Activated CD4-positive, alpha-beta T cell treated with anti-CD3 and anti-CD28 coated beads, Interleukin-10, Interleukin-2, amounts not matched to agents 100 ng/mL and 50 ng/mL, durations not matched to agents 16 hours and 8 hours (primary cell): ENCODE measurements at places on chromosomes 16 and 17.

DNA sequence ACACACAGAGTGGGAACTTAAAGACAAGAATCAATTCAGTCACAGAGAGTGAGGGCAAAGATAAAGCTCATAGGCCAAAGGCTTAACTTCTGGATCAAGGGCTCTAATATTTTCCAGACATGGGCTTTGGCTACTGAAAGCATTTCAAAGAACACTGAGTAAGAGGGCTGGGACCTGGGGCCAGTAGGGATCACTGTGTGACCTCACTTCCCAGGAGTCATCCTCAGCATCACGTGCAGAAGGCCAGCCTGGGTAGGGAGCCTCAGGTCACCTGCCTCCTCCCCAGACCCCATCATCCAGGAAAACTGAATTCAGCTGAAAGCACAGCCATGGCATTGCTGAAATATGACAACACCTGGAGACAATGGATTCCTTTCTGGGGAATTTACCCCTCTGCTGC is 163.5 kb downstream of the RAB11FIP4 start:
- no peak for DNase-seq

DNA sequence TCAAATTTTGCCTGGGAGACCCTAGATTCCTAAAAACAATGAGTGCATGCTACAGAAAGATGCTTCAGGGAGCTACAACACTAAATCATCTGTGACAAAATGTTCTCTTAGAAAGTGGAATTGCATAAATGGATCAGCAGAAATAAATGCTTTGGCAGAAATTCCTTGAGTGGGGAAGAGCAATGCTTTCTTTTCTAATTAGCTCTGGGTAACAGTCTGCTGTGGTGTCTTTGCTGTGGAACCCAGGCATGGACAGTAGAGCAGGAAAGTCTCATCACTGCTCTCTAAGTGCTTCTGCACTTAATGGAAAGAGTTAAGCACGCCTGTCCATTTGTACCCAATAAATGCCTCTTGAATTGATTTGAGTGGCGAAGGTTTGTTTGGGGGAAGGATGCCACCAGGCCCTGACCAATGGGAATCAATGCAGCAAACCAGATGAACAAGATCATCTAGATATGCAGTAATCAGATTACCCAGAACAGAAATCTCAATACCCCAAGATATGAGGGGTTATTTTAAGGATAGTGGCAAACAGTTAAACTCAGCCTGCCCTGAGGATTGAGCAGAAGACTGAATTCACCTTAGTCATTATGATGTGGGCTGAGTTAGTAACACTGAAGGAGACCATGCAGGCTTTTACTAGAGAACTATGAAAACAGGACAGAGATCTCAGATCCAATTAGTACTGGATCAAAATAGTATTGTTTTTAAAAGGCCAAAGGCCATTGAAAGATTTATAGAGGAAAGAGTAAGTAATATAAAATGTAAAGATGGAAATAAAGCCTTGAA is 13.6 kb downstream of the HLF start:
- no peak for DNase-seq

DNA sequence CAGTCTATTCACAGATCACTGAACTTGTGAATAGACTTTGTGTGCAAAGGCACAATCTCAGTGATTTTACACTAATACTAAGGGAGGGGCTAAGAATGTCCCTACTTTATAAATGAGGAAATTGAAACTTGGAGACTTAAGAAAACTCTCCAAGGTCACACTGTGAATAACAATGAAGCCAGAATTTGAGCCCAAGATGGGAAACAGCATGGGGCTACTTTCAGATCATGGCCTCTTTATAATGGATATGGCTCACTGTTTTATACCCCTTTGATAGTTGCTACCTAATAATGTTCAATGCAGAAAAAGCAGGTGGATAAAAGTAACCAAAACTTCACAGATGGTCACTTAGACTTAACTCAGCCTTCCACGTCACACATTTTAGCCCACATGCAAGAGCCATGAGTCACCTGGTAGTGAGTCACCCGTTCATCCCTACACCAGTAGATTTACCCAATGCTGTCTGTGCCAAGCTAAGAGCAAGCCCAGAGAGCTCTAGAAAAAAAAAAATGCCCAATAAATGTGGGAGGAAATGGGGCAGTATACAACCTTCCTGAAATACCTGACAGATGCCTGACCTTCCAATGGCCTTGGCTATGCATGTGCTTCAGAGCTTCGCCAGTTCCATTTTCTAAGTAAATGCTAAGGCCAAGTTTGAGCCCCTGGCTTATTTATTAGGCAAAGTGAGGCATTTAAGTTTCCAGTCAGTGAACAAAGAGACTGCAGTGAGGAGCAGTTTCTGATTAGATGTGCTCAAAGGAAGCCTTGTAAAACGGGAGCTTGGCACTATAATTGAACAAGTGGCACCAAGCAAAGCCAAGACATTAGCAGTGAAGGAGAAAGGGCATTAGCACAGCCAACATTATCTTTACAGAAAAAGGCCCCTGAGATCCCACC is 219.7 kb downstream of the TMEM114 start:
- DNase-seq, result no peak

- DNase-seq, result no peak
Observed at GRCh38 chr17:81902023-81902652, at the start of gene NPB. TSS of gene NPB (plus strand) at chr17:81902238. CDS start at chr17:81902278, 40 bp downstream.

- no peak for DNase-seq
Observed at GRCh38 chr16:10171221-10171620, 11.0 kb downstream of the GRIN2A start.

GRCh38 chr16:54652201-54652770 is 278.4 kb upstream of the IRX5 start:
- no peak for DNase-seq

- peak; percentile 78 for DNase-seq
Observed at GRCh38 chr17:63445954-63446752, at the start of gene CYB561. TSS of gene CYB561 (minus strand) at chr17:63446306. CDS start at chr17:63437547, 8,759 bp downstream.

DNA sequence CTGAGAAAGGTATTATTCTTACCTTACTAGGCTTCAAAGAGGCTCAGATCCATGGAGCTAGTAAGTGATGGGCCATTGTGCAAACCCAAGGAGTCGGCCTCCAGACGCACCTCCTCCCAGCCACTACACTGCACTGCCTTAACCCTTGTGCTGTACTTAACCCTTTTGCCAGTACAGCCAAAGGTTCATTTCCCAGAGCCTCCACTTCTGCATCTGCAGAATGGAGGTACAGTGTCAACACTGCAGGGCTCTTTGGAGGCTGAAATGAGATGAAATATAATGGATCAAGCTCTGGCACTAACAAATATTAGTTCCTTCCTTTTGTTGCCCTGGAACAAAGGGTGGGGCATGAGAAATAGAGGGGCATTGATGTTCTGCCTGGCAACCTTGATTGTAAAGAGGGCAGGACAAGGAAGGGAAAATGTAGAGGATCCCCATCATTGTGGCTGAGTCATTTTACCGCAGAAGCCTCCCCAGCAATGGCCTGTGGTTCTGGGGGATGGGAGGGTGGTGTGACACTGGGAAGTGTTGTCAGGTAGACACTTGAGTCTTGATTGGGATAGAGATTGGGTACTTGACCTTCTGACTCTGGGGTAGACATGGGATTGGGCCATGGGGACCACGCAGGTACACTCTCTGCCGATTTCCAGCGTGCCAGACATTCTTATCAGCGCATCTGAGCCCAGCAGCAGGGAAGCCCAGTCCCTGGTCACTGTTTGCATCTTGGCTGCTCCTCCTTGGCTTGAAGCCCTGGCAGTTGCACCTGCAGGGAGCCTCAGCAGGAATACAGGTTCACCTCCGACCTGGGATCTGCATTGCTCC is 84.0 kb downstream of the MSI2 start:
- DNase-seq, result no peak

GRCh38 chr16:64919929-64920607 is 201.8 kb downstream of the CDH11 start:
- DNase-seq, result no peak

GRCh38 chr16:86034421-86034919 is 135.5 kb downstream of the IRF8 start:
- DNase-seq, result no peak

DNA sequence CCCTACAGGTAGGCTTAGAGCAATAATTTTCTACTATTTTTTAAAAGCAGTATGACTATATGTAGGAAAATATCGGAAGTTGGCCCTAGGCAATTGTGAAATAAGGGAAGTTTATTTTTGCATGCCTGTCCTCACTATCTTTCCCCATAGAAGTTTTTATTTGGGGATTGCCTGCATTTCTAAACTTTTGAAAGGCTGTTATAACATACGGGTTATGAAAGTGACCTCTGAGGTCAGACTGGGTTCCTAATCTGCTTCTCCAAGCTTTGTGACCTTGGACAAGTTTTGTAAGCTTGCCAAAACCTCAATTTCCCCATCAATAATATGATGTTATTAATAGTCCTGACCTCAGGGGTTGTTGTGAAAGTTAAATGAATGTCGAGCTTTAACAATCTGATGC is 67.1 kb downstream of the ARHGAP44 start:
- no peak for DNase-seq

GRCh38 chr16:49564496-49565229 is 191.1 kb downstream of the C16orf78 start:
- DNase-seq, result no peak

- DNase-seq, result no peak
Observed at GRCh38 chr17:62911114-62911513, 54.9 kb upstream of the TANC2 start.

- DNase-seq, result peak; percentile 15
Observed at GRCh38 chr16:23014592-23014991, 134.7 kb downstream of the USP31 start.

DNA sequence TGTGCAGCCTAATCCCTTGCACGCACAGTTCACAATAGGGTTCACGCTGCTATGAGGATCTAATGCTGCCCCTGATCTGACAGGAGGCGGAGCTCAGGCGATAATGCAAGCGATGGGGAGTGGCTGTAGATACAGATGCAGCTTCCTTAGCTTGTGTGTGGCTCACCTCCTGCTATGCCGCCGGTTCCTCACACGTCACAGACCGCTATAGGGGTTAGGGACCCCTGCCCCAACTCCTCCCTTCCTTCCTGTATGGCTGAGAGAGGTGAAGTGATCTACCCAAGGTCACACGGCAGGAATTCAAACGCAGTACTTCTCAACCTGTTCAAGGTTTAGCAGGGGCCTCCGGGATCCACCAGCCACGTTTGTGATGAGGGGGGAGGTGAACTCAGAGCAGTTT is 13.4 kb upstream of the PLLP start:
- DNase-seq, result peak; percentile 38

DNA sequence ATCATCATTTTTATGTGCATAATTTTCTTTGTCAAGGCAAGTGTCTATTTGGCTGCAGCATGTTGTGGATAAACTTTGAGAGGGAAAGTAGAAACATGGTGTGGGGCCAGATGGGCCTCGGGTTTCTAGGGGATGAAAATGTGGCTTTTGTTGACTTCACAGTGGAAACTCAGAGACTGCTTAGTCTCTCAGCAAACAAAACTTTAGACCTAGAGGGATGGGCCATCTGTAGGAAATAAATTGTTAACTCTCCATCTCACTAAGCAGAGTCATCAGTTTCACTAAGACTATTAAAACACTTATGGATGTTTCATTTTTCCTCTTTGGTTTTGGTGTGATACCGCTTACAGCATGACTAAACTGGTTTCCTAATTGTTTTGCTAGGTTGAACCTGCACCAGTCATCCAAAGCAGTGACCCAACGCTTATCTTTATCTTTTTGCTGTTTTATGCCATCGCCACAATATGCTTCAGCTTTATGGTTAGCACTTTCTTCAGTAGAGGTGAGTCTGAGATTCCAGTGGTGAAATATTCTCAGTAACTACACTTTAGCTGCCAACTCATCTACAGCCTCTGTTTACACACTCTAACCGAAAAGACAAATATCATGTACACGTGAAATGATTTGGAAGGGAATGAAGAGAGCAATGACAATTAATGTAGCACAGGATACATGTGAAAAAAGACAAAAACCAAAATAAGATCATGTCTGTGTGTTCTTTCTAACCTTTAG is 60.6 kb upstream of the CRYM start:
- DNase-seq, result peak; percentile 72

DNA sequence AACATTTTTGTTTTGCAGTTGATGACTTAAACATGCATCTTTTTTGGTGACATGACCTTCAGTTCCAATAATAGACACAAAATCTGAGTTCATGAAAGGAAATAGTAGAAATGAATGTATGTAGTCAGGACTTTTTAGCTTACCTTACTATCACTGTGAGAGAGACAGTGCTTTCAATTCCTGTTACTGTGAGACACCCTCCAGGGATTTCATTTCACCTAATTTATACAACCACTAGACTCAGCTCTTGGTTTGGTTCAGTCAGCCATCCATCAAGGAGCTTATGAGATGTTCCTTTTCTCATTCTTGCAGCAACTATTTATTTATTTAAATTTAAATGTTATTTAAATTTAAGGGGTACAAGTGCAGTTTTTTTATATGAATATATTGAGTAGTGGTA is 77.9 kb downstream of the MAP2K4 start:
- no peak for DNase-seq

DNA sequence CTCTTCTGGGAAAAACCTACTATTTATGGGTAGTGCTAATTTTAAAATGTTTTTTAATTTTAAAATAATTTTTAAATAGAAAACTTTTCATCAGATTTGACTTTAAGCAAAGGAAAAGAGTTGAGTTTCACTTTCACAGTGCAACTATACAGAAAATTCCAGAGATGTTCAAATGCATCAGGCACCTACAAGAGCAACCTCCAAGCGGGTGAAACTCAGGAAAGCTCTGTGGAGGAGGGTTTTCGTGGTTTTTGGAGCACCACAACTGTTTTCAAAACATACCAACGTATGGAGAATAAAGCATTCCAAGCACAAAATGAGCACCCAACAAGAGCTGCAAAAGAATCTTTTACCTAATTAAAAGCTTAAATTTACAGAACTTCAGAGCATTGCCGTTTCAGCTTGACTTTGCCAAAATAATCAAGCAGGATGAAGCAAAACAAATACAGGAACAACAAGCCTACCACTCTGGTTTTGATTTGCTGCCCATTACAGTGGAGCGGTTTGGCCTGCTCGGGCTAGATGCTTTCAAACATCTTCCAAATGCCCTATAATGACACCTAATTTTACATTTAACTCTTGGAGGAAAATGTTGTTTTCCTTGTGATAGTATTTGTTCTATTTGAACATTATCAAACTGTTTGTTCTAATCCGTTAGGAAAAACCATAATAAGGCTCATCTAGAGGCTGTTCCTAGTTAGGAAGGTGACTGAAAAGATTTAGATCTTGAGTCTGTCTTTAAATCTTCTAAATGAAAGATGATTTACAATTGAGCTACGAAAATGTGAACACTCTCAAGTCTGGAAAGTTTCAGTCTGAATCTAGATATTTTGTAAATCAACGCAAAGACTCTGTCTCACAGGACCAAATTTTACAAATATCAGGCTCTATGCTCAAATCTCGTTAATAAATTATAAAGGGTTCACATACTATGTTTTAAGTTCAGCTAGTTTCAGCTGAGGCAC is 34.5 kb downstream of the NACA2 start:
- no peak for DNase-seq
